ENCODE measurements at places on chromosomes 7 and 10.

DNA sequence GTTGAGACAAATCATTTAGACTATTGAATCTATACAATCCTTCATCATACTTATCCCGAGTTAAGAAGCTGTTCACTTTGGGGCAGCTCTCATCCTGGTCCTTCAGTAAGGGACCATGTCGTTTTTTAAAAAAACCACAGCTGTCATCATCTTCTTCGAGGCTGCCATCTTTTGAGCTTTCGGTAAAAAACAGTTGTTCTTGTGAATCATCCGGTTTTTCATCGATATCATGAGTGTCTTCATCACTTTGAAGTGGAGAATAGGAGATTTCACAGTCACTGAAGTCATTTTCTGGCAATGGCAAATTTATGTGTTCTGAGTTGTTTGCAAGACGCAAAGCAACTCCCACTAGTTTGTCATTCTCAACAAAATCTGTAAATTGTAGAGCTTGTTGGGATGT lies 3.9 kb downstream of the DCLRE1A start:
- DNase-seq, result no peak

GRCh38 chr10:125118011-125118611 lies 42.3 kb downstream of the CTBP2 start:
- DNase-seq, result no peak

DNA sequence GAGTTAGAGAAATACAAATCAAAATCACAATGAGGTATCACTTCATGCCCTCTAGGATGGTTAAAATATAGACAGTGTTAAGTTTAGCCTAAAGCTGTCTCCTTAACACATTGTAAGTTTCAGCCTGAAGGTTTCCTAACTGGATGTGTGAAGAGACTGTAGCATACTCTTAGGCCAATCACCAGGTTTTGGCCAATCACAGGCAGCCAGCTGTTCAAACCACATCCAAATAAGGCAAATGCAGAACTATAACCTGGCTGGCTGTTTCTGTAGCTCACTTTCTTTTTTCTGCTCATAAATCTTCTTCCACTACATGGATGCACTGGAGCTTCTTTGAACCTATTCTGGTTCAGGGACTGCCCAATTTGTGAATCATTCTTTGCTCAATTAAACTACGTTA lies 19.7 kb downstream of the ESYT2 start:
- no peak for DNase-seq

- DNase-seq, result peak; percentile 57
Observed at GRCh38 chr10:48506147-48506917, 98.5 kb downstream of the ARHGAP22 start.

DNA sequence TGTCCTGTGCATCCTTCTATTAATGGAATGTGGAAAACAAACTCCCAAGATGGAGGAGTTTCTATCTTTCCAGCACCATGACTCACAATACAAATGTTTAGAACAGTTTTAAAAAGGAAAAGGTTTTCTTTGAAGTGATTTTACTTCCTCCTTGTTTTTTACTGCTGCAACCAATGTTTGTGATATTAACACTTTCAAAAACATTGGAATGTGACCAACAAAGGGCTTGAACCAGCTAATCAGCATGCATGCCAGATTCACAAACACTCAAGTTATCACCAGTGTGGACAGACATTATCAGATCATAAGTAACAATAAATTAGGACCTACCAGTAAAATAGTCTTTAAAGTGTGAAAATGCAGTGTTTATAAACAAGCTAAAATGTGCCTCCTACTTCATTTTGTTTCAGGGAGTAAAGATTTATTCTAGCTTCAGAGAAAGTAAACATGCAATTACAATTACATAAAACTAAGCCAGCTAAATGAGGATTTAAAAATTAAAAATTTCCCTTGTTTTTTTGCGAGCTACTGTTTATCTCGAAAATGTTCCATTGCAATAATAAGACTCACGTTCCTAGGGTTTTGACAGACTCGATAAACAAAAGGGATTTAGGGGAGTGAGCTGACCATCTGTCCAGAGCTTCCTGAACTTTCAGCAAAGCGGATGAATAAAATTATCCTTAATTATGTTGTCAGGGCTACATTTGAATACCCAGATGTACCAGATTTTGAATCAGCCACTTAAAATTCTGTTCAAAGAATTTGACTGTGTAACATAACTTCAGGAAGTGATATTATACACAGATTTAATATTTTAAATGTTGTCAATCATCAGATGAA lies 29.8 kb downstream of the CPVL start:
- no peak for DNase-seq

- peak; percentile 6 for DNase-seq
Observed at GRCh38 chr10:110016039-110016438, 8.3 kb downstream of the ADD3 start.

- DNase-seq, result no peak
Observed at GRCh38 chr10:6766131-6766801, 186.2 kb upstream of the PRKCQ start.

DNA sequence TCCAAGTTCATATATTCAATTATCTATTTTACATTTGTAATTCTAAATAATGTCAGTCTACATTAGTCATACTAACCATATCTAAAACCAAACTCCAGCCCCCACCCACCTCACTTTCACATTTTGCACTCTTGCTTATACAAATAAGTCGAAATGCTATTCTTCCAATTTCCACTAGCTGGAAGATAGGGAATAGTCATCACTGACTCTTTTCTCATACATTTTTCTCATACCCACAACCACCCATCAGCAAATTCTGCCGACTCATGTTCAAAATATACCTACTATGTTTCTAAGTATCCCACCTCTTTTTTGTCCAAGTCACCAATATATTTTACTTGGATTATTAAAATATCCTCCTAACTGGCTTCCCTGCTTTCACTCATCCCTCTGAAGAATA lies 93.2 kb upstream of the DGKB start:
- DNase-seq, result no peak

GRCh38 chr7:157928808-157929425 lies 592.1 kb downstream of the DNAJB6 start:
- no peak for DNase-seq

DNA sequence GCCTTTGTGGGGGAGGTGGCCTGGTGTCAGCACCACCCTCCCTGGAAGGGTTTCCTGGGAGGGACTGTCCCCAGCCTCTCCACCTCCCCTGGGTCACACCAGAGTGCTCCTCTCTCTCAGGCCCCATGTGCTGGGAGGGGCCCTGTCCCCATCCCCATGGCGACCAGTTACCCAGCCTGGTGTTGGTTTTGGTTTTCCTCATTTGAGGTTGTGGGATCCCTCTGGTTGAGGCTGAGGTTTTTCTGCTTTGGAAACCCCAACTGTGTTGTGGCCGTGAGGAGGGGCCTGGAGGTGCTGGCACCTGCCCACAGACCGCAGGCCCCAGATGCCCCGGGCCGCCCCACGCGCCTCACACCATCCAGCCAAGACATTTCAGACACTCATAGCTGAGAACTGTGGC lies 106.3 kb downstream of the GRK5 start:
- no peak for DNase-seq

DNA sequence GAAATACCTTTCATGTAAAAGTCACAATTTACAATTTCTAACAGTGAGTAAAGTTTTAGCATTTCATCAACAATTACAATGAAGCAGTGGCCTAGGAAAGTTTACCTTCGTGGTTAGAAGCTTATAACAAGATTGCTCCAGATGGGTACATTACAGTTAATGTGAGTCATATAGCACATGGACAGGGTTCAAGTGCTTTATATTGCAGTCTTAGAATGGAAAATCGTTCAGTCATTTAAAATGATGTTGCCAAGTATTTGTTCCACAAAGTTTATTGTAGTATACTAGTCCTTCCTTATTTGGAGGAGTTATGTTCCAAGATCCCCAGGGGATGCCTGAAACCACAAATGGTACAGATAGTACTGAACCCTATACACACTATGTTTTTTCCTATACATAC lies 174.6 kb upstream of the TARP start:
- no peak for DNase-seq

GRCh38 chr7:15802425-15802824 lies 115.9 kb upstream of the MEOX2 start:
- DNase-seq, result no peak

DNA sequence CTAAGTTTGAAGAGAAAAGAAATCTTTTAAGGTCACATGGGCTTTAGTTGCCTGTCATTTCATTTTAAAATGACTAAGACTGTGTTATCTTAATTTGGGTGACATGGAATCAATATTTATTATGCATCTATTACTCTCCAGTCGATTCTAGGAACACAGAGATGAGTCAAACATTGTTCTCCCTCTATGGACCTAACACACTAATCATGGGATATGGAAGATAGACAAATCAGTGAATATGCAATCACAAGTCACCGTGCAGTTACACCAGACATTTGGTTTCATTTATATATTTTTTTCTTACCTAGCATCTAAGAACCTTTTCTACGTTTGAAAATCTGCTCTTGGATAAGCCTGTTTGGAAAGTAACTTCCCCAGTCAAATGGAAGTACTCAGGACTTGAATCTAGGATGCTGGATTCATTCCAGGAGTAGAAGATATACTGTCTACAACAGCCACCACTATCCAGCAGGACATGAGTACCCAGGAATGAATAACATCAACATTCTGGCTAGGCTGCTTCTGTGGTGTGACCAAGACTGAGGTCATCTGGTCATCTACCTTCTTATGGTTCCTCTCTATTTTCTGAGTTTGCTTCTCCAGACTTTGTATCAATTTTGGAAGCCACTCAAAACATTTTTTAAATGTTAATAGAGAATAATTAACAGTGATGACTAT lies 902.9 kb upstream of the LRRN3 start:
- DNase-seq, result no peak

GRCh38 chr7:152006336-152006735 lies 19.1 kb upstream of the GALNT11 start:
- DNase-seq, result no peak

DNA sequence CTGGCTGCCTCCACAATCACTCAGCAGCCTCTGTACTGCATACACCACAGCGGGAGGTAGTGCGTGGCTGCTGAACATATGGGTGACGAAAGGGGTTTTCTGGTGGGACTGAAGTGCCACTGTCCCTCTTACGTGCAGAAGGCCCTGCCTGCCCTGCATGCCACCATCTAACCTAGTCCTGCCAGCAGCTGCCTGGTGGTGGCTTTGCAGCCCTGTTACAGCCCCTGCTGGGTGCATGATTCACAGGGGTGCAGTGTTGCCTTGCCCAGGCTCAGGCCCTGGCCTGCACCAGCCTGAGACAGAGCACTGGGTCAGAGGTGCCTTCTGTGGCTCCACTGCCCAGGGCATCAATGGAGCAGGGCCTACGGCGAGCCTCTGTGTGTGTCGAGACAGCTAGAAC lies 50.1 kb downstream of the SYPL1 start:
- DNase-seq, result no peak

GRCh38 chr7:112452102-112452888 lies 2.0 kb downstream of the IFRD1 start:
- DNase-seq, result peak; percentile 47

GRCh38 chr10:61776615-61777266 lies 114.0 kb downstream of the CABCOCO1 start:
- no peak for DNase-seq

- no peak for DNase-seq
Observed at GRCh38 chr10:126468467-126468866, 80.2 kb upstream of the ADAM12 start.

- no peak for DNase-seq
Observed at GRCh38 chr10:3699916-3700315, 85.1 kb downstream of the KLF6 start.

DNA sequence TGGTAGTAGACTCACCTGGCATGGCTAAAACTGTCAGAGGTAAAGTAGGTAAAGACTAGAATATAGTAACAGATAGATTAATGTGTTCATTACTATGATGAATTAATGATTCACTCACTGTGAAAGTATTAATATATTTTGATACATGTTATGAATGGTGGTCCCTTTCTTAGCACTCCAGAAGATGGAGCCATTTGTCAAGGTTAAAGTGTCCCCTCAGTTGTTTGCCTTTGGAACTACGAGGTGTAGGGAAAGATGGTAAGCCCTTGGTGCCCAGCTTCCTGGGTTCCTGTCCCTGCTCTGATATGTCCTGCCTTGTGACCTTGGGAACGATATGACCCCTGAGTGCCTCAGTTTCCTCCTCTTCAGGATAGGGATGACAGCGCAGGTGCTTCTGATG lies 49.4 kb downstream of the HTRA1 start:
- DNase-seq, result no peak

DNA sequence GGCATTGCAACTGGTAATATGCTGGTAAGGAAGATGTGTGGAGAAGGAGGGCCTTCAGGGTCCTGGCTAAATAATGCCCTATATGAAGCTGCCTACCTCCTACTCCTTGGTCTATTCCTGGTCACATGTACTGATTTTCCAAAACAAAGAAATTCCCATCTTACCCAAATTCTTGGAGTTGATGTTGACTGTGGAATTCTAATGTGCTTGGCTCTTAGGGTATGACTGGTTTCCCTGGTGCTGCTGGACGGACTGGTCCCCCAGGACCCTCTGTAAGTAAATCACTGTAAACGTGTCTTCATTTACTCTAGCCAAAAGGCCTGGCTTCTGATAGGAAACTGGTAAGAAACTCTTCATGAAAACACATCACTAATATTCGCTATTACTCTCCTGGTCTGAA lies 27.0 kb downstream of the COL1A2 start:
- no peak for DNase-seq
